Activated CD8-positive, alpha-beta memory T cell treated with anti-CD3 and anti-CD28 coated beads, Interleukin-2, amount 10 ng/mL, durations not matched to agents 7 days and 5 days (primary cell): ENCODE measurements at places on chromosomes 5 and 9.

DNA sequence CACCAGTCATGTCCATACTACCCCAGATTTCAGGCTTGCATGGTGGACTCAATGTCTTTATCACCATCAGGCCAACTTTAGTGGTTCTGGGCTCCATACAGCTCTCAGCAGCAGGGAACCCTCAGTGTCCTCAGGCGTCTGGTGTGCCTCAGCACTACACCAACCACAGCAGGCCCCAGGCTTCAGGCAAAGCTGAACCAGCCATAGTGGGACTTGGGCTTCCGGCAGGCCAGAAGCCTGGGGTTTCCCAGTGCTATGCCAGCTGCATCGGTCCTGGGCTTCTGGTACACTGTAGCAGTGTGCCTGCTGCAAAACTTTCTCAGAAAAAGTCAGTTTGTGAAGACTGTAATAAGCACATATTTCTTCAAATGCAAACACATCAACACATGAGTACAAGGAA, 11.0 kb upstream of the ZDHHC21 start:
- no peak for DNase-seq
- H3K4me1 ChIP-seq: no peaks in the 10 kb centered on the region
- H3K4me3 ChIP-seq: no peak overlapping the region
- H3K27ac ChIP-seq: no peak overlapping the region
- peaks cover 4% of the 10 kb centered on the region for H3K36me3 ChIP-seq

DNA sequence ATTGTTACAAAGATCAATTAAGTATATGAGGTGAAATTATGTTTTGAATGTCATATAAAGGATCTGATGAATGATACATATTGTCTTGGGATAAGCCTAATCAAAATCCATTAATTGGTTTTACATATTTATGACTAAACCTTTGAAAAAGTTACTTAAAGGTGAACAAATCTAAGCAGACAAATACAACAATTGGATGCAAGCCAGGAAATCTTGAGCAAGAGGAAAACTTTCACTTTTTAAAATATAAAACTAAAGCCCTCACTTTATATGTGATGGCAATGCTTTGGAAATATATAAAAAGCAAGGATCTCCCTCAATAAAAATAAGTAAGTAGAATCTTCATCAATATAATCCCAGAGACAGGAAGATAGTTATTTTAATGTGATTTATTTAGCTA, 80.1 kb downstream of the EDIL3 start:
- H3K36me3 ChIP-seq: no peaks in the 10 kb centered on the region
- H3K27ac ChIP-seq: no peak overlapping the region
- no peak overlapping the region for H3K4me3 ChIP-seq
- H3K4me1 ChIP-seq: no peaks in the 10 kb centered on the region

DNA sequence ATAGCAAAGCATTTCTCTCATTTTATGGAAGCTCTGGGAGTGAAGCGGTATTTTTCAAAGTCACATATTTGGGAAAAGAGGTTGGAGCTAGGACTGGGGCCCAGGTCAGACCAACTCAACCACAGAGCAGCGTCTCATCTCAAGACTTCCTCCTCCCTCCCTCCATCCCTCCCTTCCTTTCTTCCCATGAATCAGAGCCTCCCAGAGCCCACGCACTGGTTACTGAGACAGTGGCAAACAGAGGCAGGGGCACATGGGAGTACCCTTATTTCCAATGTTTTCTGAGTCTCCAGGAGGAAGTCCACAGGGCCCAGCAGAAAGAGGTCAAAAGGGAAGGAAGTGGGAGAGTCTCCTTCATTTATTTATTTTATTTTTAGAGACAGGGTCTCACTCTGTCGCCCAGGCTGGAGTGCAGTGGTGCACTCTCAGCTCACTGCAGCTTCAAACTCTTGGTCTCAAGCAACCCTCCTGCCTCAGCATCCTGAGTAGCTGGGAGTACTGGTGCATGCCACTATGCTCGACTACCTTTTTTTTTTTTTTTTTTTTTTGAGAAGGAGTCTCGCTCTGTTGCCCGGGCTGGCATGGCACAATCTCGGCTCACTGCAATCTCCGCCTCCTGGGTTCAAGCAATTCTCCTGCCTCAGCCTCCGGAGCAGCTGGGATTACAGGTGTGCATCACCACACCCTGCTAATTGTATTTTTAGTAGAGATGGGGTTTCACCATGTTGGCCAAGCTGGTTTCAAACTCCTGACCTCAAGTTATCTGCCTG, 52.5 kb upstream of the CDKN2AIPNL start:
- H3K4me3 ChIP-seq: no peak overlapping the region
- H3K27ac ChIP-seq: no peak overlapping the region
- H3K27me3 ChIP-seq: no peaks in the 10 kb centered on the region

- no peak for DNase-seq
- H3K4me3 ChIP-seq: no peak overlapping the region
- H3K4me1 ChIP-seq: no peaks in the 10 kb centered on the region
- H3K27ac ChIP-seq: no peak overlapping the region
- no peaks in the 10 kb centered on the region for H3K27me3 ChIP-seq
Measured at GRCh38 chr5:8953911-8954438, 591.9 kb downstream of the SEMA5A start.

- H3K4me1 ChIP-seq: no peaks in the 10 kb centered on the region
- no peaks in the 10 kb centered on the region for H3K36me3 ChIP-seq
- no peak for DNase-seq
- H3K27ac ChIP-seq: no peak overlapping the region
- H3K4me3 ChIP-seq: no peak overlapping the region
- H3K27me3 ChIP-seq: peaks cover 7% of the 10 kb centered on the region
Measured at GRCh38 chr5:141779503-141779973, 97.5 kb upstream of the ARAP3 start.

DNA sequence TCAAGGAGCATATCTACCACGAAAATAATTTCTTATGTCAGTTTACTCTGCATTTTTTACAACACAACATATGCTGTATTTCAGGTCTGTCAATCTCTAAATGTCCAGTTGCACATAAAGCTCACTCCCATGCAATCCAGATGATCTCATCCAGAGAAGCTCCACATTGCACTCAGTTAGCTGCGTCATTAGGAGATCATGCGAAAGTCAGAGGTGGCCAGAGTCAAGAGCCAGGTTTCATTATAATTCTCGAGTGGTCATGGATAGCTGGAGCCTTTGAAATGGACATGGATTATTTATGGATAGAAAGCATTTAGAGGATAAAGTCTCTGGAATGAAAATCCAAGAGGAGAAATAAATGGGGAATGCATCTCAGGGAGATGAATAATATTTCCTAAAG, 232.3 kb downstream of the GAS1 start:
- no peaks in the 10 kb centered on the region for H3K36me3 ChIP-seq
- H3K4me1 ChIP-seq: no peaks in the 10 kb centered on the region
- no peak overlapping the region for H3K27ac ChIP-seq

DNA sequence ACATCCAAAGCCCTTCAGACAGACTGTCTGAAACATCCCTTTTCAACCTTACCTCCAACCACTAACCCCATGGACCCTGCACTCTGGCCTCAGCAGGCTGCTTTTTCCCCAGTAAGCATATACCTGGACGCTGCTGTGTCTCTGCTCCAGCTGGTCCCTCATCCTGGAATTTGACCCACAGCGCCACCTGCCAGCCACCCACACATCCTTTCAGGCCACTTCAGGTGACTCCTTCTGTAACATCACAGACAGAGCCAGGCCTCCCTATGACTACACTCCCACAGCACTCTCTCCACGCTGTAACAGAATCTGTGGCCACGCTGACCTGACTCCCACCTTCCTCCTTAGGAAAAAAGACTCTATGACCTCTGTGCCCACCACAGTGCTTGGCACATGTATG, 3.4 kb downstream of the MGAT1 start:
- no peak for DNase-seq
- peak overlapping the region; percentile 86 for H3K27ac ChIP-seq
- peak overlapping the region; percentile 10 for H3K4me3 ChIP-seq
- H3K27me3 ChIP-seq: no peaks in the 10 kb centered on the region
- peaks cover 71% of the 10 kb centered on the region for H3K4me1 ChIP-seq
- peaks cover 60% of the 10 kb centered on the region for H3K36me3 ChIP-seq

- no peaks in the 10 kb centered on the region for H3K36me3 ChIP-seq
- H3K27ac ChIP-seq: no peak overlapping the region
- peaks cover 11% of the 10 kb centered on the region for H3K4me1 ChIP-seq
Measured at GRCh38 chr9:135105938-135106491, 18.5 kb downstream of the OLFM1 start.

GRCh38 chr9:17230646-17231045, 95.8 kb downstream of the CNTLN start:
- H3K27ac ChIP-seq: no peak overlapping the region
- DNase-seq: no peak
- H3K4me3 ChIP-seq: no peak overlapping the region

DNA sequence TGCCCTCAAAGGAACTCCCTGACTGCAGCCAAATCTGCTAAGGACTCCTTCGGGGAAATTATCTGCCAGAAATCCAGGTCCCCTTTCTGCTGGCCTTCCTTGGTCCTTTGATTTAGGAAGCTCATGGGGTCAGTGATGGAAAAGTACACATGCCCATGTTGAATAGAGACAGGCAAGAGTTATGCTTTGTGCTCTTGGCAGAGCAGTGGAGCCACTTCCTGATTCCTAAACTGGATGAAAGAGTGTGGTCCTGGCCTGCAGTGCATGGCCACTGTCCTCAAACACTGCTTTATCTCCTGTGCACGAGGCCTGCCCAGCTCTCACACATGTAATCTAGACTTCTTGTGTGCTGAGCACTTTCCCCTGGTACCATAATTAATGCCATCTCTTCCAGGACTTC, 2.0 kb upstream of the EBF1 start:
- peaks cover 96% of the 10 kb centered on the region for H3K27me3 ChIP-seq
- no peak for DNase-seq
- no peak overlapping the region for H3K27ac ChIP-seq
- H3K4me1 ChIP-seq: peaks cover 33% of the 10 kb centered on the region

- no peak overlapping the region for H3K4me3 ChIP-seq
- no peak for DNase-seq
- H3K27ac ChIP-seq: no peak overlapping the region
- H3K4me1 ChIP-seq: peaks cover 18% of the 10 kb centered on the region
Measured at GRCh38 chr5:36610621-36611020, 4.2 kb downstream of the SLC1A3 start.

DNA sequence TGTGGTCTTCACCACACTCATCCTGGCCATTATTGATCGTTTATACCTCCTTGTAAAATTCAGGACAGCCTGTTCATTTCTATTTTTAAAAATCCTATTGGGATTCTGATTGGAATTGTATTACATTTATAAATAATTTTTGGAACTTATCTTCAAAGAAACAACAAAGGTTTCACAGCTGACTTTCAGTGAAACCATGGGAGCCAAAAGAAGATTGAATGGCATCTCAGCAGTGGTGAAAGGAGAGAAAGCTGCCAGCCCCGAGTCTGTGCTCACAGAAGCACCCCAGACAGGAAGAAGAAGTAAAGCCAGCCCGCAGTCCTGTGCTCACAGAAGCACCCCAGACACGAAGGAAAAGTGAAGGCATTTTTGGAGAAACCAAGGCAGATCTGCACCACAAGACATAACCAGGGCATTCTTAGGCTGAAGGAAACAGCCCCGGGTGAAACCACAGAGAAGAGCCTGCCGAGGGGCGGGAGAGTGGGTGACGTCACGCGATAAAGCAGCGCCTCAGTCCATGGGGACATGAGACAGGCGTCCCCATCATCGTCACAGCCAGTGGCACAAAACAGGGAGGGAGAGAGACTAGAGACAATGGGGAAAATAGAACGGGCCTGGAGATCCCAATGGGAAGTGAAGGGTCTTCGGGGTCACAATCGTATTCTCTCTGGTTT, 42.5 kb upstream of the SLC9A3 start:
- H3K36me3 ChIP-seq: no peaks in the 10 kb centered on the region
- peak; percentile 11 for DNase-seq
- H3K27ac ChIP-seq: no peak overlapping the region
- H3K4me3 ChIP-seq: no peak overlapping the region
- no peaks in the 10 kb centered on the region for H3K4me1 ChIP-seq
- H3K27me3 ChIP-seq: peaks cover 16% of the 10 kb centered on the region

GRCh38 chr5:36418152-36418979, 116.7 kb upstream of the RANBP3L start:
- H3K27ac ChIP-seq: no peak overlapping the region
- DNase-seq: no peak
- H3K36me3 ChIP-seq: no peaks in the 10 kb centered on the region
- peaks cover 17% of the 10 kb centered on the region for H3K4me1 ChIP-seq

DNA sequence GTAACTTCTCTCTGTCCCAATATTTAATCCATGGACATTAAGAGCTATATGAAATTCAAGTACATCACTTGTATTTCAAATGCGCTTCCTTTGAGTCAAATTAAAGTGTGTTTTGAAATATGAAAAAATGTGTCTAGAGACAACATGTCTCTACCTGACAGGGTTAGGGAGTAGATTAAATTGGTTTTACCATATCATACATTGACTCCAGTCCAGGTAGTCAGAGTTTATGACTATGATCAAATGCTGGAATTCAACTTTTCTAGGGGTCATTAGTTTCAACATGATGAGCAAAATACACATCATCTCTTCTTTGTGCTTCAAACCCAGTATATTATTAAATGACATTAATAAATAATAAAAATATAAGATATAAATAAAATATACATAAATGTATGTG, 259.2 kb downstream of the CDH10 start:
- no peaks in the 10 kb centered on the region for H3K4me1 ChIP-seq
- no peaks in the 10 kb centered on the region for H3K27me3 ChIP-seq
- no peak overlapping the region for H3K4me3 ChIP-seq
- no peak overlapping the region for H3K27ac ChIP-seq
- H3K36me3 ChIP-seq: no peaks in the 10 kb centered on the region

GRCh38 chr9:114830546-114830945, 24.7 kb upstream of the TNFSF15 start:
- no peak overlapping the region for H3K4me3 ChIP-seq
- DNase-seq: no peak
- H3K36me3 ChIP-seq: peaks cover 10% of the 10 kb centered on the region
- H3K27me3 ChIP-seq: peaks cover 13% of the 10 kb centered on the region

GRCh38 chr9:93911801-93912554, 43.2 kb downstream of the BARX1 start:
- no peak overlapping the region for H3K27ac ChIP-seq
- no peak for DNase-seq
- no peaks in the 10 kb centered on the region for H3K36me3 ChIP-seq
- peaks cover 4% of the 10 kb centered on the region for H3K27me3 ChIP-seq
- no peaks in the 10 kb centered on the region for H3K4me1 ChIP-seq

DNA sequence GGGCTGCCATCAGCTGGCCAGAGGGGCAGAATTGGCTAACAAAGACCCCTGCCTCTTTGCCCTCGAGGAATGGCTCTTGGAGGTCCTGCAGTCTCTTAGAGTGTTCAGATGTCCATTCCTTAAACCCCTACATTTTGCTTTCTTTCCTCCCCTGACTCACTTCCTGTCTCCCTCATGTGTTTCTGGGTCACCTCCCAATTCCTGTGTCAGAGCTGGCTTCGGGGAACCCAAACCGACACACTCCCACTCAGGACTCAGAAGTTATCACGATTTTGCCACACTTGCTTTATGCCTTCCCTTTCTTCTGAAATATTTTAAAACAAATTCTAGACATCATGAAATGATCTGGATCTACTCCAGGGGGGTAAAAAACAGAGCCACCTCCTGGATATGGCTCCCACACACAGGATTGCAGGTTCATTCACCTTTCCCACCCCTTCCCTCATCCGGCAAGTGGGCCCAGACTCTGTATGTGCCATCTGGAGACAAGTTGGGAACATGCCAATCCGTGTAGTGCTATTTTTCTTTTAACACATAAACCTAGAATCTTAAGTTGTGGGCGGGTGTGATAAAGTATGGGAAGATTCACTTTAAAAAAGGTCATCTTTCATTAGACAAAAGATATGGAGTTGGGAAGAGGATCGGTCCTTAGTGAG, 145.7 kb downstream of the NXNL2 start:
- H3K36me3 ChIP-seq: no peaks in the 10 kb centered on the region
- H3K4me1 ChIP-seq: no peaks in the 10 kb centered on the region
- no peak overlapping the region for H3K27ac ChIP-seq
- DNase-seq: no peak
